Esophagus squamous epithelium (tissue), 5 donors: ENCODE measurements at places on chromosomes 3 and 15.

DNA sequence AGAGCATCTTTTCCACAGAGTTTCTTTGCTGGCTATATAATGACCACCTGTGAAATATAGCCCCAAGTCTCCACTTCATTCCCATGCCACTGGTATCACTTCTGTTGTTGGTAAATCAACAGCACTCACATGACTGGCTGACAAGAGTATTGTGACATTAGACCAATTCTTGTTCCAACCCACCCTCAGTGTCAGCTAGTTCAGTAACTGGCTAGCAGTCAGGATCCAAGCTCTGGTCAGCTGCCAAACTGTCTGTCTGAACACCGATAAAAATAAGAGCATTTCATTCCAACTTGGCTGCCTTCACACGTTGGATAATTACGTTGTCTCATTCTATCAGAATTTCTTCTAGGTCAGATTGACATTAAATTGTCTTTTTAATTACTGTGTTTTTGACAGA is 166.5 kb downstream of the USP13 start:
- H3K4me3 ChIP-seq, result no peak overlapping the region
- H3K27me3 ChIP-seq, result no peaks in the 10 kb centered on the region
- H3K36me3 ChIP-seq, result no peaks in the 10 kb centered on the region
- no peaks in the 10 kb centered on the region for H3K4me1 ChIP-seq

DNA sequence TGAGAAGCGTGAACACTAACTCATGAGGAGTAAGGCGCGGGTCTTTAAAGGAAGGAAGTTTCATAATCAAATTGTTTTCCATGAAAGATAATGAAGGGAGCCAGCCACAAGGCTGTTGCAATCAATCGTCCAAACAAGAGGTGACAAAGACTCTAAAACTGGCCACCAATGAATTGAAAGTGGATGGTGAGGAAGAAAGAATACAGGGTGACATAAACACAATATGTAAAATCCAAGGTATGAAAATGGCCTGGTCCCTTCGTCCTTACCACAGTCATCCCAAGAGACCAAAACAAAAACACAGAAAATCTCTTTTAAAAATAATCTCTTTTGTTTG is 12.0 kb downstream of the CD86 start:
- H3K36me3 ChIP-seq, result no peaks in the 10 kb centered on the region
- no peaks in the 10 kb centered on the region for H3K27me3 ChIP-seq
- H3K27ac ChIP-seq, result no peak overlapping the region
- no peak for DNase-seq
- no peak overlapping the region for H3K4me3 ChIP-seq

- H3K4me1 ChIP-seq, result no peaks in the 10 kb centered on the region
- H3K36me3 ChIP-seq, result no peaks in the 10 kb centered on the region
- DNase-seq, result no peak
- no peak overlapping the region for H3K27ac ChIP-seq
- no peak overlapping the region for H3K4me3 ChIP-seq
Observed at GRCh38 chr3:187406927-187407326, 38.7 kb downstream of the RTP4 start.

DNA sequence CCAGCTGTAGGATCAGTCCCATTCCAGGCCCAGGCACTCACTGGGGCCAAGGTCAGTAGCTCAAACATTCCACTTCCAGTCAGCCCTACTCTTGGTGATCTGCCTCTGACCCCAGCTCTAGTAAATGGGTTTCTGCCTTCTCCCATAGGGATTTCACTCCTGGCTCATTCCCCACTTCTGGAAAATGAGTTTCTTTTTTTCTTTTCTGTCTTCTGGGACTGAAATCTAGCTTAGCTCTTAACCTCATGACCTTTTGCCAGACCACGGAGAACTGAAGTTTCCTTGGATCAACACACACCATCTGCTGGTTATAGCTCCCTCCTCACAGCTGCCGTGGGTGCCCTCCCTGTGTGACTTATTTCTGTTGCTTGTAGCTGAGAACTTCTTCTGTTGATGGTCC is 21.3 kb downstream of the MME start:
- no peak for DNase-seq
- no peaks in the 10 kb centered on the region for H3K4me1 ChIP-seq
- no peak overlapping the region for H3K4me3 ChIP-seq
- no peak overlapping the region for H3K27ac ChIP-seq
- H3K36me3 ChIP-seq, result no peaks in the 10 kb centered on the region
- no peaks in the 10 kb centered on the region for H3K27me3 ChIP-seq
